ENCODE measurements at places on chromosomes 11 and 22.

- no peak for DNase-seq
Observed at GRCh38 chr11:65551572-65552387, 6.4 kb downstream of the LTBP3 start.

DNA sequence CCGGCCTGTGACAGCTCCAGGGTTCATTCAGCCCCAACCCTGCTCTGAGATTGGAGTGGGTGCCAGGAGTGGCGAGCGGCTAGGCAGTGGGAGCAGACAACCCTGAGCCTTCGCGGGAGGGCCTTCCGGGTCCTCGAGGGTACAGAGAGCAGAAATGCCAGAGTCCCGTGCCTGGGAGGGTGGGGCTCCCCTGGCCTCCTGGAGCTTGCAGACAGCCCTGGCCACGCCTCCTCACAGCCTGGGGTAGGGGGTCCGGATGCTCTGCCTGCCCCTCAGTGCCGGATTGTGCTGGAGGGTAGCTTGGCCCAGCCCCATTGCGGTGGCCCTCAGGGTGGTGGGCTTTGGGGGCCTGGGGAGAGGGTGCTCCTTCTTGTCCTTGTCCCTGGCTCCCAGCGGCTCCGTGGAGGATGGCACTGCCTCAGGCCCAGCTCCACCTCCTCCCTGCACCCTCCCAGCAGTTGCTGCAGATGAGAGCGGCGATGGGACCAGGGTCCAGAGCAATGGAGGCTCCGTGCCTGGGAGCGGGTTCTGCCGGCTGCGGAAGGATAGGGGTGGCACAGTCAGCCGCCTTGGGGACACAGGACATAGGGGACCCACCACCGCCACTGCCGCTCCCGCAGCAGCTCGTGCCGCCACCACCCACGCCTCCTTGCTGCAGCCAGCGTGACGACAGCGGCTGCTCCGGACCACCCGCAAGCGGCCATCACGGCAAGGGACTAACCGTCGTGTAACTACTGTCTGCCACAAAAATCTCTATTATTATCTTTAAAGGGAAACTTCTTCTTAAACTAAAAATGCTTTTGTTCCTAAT, 34.9 kb upstream of the OR10G7 start:
- no peak for DNase-seq

GRCh38 chr11:65574811-65575567, 864 bp upstream of the EHBP1L1 start:
- no peak for DNase-seq

DNA sequence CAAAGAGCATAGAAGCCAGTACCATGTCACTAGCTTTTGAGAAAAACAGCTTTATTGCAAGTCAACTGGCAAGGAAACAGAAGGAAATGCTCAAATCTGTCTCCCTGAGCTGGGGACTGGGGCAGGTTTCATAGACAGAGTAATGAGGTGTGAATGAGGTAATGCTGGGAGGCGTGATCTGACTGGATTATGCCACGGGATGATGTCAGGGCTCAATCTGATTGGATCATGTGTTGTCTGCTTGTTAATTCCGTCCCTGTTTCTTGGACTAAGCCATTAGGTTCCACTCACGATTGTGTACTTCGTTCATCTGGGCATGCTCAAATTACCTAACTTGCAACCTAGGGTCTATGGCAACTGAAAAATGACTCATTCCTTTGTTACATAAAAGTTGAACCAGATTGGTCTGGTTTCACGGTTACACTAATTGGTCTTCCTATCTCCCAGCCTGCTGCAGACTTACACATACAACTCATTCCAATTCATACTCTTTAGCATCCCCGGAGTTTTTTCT, 20.2 kb upstream of the OR10A5 start:
- DNase-seq: no peak

- DNase-seq: no peak
Observed at GRCh38 chr11:28713850-28714249, 605.7 kb downstream of the METTL15 start.

All from stimulated activated CD8-positive, alpha-beta memory T cell treated with anti-CD3 and anti-CD28 coated beads, Interleukin-7, amount 100 ng/mL, for 48 hours (primary cell).